ENCODE measurements at places on chromosomes 12 and 14.

- DNase-seq = no peak
These were observed 46.5 kb upstream of the RTL1 start for GRCh38 chr14:100950024-100950423.

DNA sequence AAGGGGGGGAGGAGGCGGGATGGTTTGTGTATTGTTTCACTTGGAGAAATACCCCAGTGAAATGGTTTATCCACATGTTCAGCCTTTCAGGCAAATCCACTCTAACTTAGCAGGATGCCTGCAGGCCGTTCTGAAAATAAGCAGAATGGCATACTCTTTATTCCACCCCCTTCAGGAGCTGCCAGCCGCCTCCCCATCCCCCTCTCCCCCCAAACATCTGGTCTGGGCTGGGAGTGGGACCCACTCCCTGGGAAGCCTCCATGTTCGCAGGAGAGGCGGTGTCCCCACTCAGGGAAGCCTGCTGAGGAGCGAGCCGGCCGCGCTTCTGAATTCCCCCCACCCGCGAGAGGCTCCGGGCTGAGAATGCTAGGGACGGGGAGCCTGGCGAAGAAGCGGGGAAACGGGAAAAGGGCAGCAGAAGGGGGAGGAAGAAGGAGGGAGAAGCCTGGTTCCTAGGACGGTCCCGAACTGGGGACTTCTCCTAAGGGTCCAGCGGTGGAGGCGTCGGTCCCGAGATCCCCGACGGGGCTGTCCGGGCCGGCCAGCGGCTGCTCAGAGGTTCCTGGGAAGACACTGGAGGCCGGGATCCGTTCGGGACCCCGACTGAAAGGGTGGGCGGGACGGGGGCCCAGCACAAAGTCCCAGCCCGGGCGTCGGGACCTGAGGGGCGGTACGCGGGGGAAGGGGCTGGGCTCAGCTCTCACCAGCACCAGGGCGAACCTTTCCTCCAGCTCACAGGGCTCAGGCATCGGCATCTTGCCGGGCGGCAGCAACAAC, 666 bp downstream of the FMNL3 start:
- DNase-seq = peak; percentile 35

DNA sequence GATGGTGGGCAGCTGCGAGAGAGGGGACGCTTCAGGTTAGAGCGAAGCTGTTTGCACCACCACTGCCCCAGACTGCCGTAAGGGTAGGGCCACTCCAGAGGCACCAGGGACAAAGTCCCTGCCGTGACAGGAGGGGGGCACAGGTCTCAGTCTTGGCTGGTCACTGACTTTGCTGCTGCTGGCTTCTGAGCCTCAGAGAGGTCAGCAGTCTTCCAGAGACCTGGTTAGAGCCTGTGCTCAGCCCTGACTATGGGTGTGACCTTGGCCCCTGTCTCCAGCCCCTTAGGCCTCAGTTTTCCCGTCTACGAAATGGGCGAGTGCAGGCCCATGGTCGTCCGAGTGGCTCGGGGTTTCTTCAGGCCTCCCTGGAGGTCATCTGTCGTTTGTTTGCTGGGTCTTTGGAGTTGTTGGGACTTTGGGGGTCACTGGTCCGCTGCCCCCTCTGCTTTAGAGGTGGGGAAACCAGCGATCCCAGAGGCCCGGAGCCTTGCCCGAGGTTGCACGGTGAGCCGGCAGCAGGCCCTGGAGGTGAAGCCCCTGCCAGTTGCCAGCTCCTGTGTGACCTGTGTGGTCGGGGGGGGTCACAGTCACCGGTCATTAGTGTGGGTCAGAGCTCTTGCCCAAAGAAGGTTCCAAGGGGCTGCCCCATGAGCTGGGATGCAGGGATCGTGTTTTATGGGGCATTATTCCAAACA, 15.3 kb downstream of the MEG3 start:
- DNase-seq = no peak

DNA sequence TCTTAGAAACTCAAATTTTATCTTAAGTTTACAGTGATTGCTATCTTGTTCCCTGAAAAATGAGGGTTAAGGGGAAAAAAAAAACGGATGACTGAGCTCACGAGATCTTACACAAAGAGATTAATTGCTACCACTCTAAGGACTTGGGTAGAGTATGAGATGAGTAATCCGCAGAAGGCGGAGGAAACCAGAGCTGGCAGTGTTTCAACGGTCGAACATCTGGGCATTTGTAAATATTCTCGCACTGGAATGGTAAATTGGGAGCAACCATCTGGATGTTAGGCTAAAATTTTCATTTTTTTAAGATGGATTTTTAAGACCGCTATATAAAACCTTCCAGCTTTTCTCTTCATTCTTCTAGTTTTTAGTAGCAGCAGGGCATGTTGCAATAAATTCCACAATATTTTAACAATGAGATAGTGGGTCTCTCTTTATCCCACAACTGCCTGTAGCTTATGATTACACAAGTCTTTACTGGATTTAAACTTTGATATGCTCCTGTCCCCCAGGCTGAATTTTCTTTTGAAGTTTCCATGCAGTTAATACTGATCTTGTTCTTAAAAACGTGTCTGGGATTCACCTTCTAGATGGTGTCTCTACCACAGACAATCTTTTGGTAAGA, 1324.1 kb downstream of the AACS start:
- peak; percentile 89 for DNase-seq

DNA sequence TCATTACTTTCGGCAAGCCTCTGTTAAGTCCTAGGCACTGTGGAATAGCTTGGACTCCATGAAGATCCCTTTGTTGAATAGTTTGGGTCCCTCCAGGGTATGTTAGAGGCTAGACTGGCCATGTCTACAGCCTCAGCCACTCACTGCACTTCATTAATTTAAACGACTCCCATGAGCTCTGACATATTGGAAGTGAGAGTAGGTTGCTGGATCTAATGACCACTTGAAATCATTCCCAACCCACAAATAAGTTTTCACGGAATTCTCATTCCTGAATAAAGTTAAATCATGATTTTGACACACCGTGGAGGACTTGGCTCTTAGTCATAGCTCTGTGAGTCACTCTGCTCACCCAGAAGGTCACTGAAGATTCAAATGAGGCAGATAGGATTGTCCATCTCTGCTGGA, 21.4 kb upstream of the APPL2 start:
- peak; percentile 93 for DNase-seq

GRCh38 chr14:89327771-89328212, 89.2 kb downstream of the FOXN3 start:
- peak; percentile 19 for DNase-seq

- DNase-seq = no peak
These were observed 15.2 kb downstream of the OR6S1 start for GRCh38 chr14:20626274-20626673.

- no peak for DNase-seq
These were observed 434.5 kb downstream of the MDGA2 start for GRCh38 chr14:47240748-47241437.

GRCh38 chr14:65333943-65334687, 78.4 kb upstream of the FUT8 start:
- no peak for DNase-seq

DNA sequence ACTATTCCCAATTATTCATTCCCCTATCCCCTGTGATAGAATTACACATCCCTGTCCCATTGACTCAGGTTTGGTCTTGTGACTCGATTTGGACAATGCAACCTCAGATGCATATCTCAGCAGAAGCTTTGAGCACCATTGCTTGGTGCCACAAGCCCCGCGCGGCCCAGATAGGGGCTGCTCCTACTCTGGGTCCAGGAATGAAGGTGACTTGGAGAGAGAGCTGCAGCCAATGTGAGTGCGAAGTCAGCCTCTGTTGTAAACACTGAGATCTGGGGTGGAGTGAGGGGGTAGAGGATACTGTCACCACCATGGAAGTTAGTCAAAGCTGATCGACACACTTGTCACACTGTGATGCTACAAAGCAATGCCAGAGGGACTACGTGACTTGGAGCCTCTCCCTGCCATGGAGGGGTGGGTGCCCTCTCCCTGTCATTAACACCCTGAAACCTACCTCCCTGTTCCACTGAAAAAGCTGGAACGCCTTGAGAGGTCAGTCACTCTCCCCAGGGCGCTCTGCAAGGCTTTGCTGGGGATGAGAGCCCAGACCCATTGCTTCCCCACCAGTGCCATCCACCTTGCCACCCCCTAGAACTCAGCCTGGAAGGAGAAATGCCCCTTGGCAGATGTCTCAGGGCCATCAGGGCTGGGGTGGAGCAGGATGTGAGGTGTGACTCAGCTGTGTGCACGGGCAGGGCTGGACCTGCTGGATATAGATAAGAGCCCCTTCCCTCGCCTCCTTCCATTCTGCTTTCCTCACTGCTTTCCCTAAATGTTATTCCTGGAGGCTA, 6.6 kb upstream of the PLEK2 start:
- DNase-seq = no peak
